ENCODE measurements at places on chromosomes 6 and 20.

DNA sequence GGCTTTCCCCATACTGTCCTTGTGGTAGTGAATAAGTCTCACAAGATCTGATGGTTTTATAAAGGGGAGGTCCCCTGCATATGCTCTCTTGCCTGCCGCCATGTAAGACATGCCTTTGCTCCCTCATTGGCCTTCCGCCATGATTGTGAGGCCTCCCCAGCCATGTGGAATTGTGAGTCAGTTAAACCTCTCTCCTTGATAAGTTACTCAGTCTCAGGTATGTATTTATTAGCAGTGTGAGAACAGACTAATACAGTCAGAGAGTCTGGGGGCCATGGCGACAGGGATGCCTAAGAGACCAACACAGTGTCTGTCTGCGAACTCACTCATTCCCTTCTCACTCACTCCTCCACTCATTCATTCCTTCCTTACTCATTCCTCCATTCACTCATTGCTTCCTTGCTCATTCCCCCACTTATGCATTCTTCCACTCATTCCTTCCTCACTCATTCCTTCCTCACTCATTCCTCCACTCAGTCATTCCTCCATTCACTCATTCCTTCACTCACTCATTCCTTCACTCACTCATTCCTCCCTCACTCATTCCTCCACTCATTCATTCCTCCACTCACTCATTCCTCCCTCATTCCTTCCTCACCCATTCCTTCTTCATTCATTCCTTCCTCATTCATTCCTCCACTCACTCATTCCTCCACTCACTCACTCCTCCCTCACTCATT lies 137.5 kb upstream of the AGPAT4 start:
- peak; percentile 14 for DNase-seq

GRCh38 chr20:23046431-23046830 lies 3.0 kb downstream of the THBD start:
- DNase-seq, result no peak

DNA sequence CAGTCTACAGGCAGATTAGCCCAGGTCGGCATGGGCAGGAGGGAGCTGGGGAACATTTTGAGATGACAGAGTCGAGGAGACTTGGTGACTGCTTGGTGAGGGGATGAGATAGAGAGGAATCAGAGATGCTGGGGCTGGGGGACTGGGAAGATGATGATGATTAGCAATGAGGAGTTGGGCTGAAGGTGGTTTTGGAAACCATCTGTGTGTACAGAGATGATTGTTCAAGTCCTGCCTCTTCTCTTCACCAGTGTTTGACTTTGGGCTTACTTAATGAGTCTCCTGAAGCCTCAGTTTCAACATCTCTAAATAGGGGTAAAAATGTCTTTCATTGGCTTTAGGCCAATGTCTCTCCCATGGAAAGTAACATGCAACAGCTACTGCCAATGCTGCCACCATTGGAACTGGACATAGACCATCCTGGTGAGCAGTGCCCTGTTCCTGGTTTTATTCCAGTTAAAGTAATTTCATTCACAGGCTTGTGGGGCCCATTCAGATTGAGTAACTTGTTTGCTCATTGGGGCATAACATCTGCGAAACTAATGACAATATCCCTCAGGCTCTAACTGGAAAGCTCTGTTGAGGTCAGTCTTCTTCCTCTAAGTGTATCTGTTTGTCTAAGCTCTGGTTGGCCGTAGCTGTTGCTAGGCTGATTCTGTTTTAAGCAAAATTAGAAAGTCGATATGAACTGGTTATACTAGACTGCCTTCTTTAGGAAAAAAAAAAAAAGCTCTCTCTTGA lies 99.1 kb downstream of the ARMC2 start:
- DNase-seq, result peak; percentile 97

DNA sequence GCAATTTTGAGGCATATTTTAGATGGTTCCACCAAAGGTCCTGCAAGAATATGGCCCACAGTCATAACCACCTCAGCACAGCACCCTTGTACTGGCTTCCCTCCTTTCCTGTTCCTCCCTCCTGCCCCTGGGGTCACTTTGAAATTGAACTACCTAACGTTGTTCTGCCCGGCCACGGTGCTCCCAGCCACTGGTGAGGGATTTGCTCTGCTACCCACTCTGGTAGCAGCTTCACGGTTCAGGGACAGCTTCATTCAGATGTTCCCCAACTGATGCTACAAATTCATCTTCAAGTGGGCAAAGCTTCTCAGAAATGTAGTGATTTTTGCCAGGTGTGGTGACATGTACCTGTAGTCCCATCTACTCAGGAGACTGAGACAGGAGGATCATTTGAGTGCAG lies 7.9 kb upstream of the NELFCD start:
- DNase-seq, result no peak

- DNase-seq, result no peak
Observed at GRCh38 chr6:10381133-10381829, 33.6 kb downstream of the TFAP2A start.

- DNase-seq, result no peak
Observed at GRCh38 chr6:36752187-36752885, 54.7 kb downstream of the RAB44 start.

- DNase-seq, result no peak
Observed at GRCh38 chr6:26597389-26597766, 625 bp downstream of the ABT1 start.

GRCh38 chr6:108169464-108170331 lies 3.9 kb downstream of the NR2E1 start:
- DNase-seq, result no peak

GRCh38 chr6:7691675-7692452 lies 34.0 kb upstream of the BMP6 start:
- DNase-seq, result peak; percentile 45

GRCh38 chr6:2899596-2899995 lies 3.5 kb downstream of the SERPINB9 start:
- DNase-seq, result no peak

DNA sequence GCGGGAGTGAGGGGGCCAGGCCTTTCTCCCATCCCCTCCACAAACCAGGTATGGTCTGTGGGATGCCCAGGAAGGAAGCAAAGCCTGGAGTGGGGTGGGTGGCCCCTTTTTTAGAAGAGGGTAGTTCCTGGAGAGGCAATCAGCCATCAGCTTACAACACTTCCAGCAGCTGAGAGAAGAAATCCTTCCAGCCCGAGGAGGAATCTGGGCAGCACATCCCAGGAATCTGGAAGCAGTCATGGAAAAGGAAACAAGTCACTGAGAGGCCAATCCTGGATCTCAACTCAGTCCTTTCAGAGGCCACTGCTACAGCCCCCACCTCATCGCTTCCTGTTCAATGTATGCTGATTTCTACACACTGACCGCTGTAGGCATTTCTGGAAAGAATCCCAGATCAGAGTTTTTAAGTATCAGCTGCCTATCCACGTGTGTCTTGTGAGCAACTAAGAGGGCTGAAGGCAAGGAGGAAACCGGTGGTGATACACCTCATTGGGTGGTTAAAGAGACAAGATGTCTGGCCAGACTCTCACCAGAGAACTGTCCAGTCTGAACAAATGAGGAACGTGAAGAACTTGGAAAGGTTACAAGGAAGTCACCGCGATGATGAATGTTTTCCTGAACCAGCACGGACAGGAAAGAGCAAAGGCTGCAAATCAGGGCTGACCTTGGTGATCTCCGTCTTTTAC lies 92.9 kb upstream of the SHLD1 start:
- peak; percentile 100 for DNase-seq

DNA sequence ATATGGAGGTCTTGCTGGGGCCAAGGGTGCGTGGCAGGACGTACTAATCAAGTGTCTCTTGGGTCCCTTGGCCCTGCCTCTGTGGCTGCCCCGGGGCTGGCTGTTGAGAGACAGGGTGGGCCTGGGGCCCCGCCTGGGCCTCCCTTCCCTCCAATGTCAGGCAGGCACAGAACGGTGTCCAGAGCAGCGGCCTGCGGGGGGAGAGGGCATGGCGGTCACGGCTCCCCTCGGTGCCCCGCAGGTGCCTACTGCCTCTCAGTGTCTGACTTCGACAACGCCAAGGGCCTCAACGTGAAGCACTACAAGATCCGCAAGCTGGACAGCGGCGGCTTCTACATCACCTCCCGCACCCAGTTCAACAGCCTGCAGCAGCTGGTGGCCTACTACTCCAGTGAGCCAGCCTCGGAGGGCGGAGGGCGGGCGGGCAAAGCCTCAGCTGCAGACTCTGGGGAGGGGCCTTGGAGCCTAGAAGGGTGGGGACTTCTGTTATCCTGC lies 50.0 kb downstream of the SRC start:
- DNase-seq, result no peak

GRCh38 chr6:158545043-158545966 lies 14.6 kb upstream of the TMEM181 start:
- no peak for DNase-seq

- DNase-seq, result no peak
Observed at GRCh38 chr6:89678531-89678930, 40.0 kb upstream of the LYRM2 start.

GRCh38 chr6:31125162-31125561 lies 4.9 kb upstream of the CDSN start:
- peak; percentile 66 for DNase-seq

DNA sequence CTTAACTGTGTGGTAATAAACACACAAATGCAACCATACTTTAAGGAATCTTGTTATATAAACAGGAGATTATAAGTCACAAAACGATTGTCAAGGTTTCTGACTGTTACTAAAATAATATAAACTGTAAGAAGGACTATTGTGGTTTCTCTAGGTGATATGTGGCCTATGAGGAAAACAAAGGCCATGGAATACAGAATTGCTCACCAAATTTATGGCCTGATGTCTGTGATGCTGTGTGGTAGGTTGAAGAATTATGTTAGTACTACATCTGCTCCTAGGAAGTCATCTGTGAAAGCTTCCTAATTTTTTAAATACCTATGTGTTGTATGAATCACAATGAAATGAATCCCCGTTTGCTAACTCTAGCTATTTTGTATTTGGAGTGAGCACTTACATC lies 875.4 kb upstream of the MAP3K7 start:
- peak; percentile 54 for DNase-seq
